ENCODE measurements at places on chromosomes 2 and 18.

- DNase-seq = no peak
Measured at GRCh38 chr2:85868822-85869221, 20.0 kb downstream of the ST3GAL5 start.

GRCh38 chr2:48946449-48947048 is 191.0 kb upstream of the LHCGR start:
- peak; percentile 2 for DNase-seq

DNA sequence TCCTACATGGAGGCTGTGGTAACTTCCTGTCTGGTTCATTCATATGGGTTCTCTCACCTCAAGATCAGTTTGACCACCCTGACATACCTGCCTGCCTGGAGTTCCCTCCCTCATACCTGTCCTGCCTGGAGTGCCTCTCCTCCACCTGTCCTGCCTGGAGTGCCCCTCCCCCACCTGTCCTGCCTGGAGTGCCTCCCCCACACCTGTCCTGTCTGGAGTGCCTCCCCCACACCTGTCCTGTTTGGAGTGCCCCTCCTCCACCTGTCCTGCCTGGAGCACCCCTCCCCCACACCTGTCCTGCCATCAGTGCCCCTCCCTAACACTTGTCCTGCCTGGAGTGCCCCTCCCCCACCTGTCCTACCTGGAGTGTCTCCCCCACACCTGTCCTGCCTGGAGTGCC is 461.9 kb downstream of the PTPRM start:
- DNase-seq = no peak

- DNase-seq = no peak
Measured at GRCh38 chr2:173124441-173124840, 48.8 kb downstream of the MAP3K20 start.

All from activated T-helper 1 cell treated with anti-CD3 and anti-CD28 coated beads, Interleukin-12 subunit alpha, Interleukin-12 subunit beta, Interleukin-2, Interleukin-4 antibody, amounts not matched to agents 30 ng/mL and 10 ng/mL and 1 ng/mL, durations not matched to agents 14 hours and 24 hours and 36 hours (primary cell).